ENCODE measurements at places on chromosomes 11 and 22.

GRCh38 chr11:74476536-74476935 is 9.2 kb upstream of the KCNE3 start:
- no peak for DNase-seq

DNA sequence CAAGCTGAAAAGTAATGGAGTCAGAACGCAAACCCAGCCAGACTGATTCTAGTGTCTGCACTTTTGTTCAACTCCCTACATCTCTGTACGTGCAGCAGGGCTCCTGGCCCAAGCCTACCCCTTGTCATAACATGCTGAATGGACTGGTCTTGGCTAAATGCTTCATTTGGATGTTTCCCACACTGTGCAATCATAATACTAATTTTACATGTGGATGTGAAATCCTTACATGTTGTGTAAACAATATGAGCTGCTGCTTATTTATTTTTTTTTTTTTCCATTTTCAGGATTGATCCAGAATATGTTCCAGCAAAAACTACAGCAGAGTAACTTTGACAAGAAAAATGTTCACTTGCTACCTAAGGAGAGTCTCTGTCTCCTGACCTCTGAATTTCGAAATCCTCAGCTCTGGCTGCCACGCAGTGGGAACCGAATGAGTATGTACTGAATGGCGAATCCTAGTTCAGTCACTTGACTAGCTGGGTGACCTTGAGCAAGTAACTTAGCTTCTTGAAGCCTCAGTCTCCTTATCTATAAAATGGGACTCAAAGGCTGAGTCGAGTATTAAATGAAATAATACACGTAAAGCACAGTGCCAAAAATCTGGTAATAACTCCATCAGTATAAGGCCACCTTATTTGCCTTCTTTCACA is 133.4 kb downstream of the EHF start:
- DNase-seq = peak; percentile 12

DNA sequence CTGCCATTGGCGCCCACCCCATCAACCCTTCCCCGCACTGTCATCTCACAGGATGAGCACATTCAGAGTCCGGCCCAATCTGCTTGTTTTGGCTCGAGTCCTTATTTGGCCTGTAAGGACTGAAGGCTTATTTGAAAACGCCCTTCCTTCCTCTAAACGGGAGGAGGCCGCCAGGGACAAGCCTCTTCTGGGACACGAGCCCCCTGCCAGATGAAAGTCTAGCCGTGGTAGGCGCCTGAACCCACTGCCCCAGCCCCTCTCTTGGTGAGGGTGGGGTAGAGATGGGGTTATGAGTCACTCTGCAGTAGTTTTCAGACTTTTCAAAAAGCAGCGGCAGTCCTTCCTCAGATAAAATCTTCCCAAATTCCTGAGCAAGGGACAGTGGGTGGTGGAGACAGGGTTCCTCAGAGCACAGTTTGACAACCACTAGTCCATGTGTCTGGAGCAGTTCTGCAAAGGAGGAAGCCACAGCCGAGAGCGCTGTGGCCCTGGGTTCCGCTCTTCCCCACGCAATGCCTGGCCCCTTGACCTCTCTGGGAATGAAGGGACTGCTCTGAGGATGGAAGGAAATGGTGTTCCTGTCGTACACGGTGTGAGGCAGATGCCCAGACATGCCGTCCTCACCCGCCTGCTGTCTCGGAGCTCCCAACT is 57.0 kb downstream of the MYH9 start:
- DNase-seq = peak; percentile 77

DNA sequence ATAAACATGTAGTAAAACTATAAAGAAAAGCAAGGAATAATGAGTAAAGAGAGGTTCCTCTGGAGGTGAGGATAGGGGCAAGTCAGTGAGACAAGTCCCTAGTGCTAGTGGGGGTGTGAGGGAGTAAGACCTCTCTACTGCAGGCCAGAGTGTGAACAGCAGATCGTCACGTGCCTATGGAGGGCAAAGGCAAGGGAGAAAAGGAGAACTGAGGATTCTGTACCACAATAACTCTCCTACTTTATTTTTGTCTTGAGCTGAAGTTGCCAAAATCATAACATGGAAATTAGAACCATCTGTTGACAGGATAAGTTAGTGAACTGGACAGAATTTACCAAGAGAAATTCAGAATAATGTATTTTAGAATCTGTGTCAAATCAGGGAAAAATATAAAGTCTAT is 77.6 kb downstream of the ENTHD1 start:
- DNase-seq = no peak

DNA sequence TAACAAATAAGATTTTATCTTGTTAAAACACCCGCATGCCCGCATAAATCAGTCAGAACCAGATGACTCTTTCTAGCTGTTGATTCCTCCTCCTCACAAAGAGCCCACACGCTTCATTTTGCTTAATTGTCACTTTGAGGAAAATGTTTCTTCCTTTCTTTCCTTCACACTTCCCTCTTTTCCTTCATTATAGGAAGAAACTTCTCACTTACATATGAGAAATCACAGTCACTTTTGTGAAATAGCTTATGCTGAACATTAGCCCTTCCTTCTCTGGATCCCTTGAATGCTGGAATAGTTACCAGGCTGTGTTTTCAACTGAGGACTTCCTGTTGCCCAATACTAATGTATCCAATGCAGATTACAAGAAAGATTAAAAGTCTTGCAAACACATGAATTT is 5.8 kb downstream of the MS4A6E start:
- no peak for DNase-seq

GRCh38 chr22:28406246-28406645 is 273.4 kb downstream of the TTC28 start:
- no peak for DNase-seq

- DNase-seq = peak; percentile 62
Observed at GRCh38 chr11:17277024-17277584, 565 bp downstream of the NUCB2 start.

GRCh38 chr11:112398798-112399478 is 138.3 kb upstream of the PLET1 start:
- DNase-seq = no peak

DNA sequence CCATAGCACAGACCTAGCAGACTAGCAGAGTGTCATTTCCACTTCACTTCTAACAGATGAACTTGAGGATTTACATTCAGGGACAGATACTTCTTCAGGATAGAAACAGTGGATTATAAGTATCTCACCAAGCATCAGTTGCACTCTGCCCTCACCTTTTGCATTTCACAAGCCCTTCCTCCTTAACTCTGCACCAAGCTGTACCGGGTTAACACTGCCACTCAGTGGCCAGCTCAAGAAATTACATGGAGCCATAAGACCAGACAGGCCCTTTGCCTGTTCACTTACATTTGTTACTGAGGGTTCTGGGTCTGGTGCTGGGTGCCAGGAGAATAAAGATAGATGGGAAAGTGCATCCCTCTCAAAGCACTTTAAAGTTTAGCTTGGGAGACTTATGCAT is 309.8 kb downstream of the SHANK2 start:
- no peak for DNase-seq

- no peak for DNase-seq
Observed at GRCh38 chr11:126290887-126291286, 8.0 kb downstream of the TIRAP start.

- no peak for DNase-seq
Observed at GRCh38 chr11:134276396-134277182, 410 bp downstream of the GLB1L3 start.

GRCh38 chr22:45290410-45290936 is 5.7 kb downstream of the UPK3A start:
- no peak for DNase-seq

- DNase-seq = no peak
Observed at GRCh38 chr11:75589933-75590332, 27.9 kb downstream of the SERPINH1 start.

DNA sequence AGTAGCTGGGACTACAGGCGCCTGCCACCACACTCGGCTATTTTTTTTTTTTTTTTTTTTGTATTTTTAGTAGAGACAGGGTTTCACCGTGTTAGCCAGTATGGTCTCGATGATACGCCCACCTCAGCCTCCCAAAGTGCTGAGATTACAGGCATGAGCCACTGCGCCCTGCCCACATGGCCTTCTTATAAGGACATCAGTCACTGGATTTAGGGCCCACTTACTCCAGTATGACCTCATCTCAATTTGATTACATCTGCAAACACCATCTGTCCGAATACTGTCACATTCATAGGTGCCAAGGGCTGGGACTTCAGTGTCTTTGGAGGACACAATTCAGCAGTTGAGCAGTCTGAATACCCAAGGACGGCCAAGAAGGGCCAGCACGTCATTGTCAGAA is 8.2 kb upstream of the PRR5 start:
- no peak for DNase-seq

- peak; percentile 82 for DNase-seq
Observed at GRCh38 chr11:104668797-104669463, 229.3 kb downstream of the CASP12 start.

DNA sequence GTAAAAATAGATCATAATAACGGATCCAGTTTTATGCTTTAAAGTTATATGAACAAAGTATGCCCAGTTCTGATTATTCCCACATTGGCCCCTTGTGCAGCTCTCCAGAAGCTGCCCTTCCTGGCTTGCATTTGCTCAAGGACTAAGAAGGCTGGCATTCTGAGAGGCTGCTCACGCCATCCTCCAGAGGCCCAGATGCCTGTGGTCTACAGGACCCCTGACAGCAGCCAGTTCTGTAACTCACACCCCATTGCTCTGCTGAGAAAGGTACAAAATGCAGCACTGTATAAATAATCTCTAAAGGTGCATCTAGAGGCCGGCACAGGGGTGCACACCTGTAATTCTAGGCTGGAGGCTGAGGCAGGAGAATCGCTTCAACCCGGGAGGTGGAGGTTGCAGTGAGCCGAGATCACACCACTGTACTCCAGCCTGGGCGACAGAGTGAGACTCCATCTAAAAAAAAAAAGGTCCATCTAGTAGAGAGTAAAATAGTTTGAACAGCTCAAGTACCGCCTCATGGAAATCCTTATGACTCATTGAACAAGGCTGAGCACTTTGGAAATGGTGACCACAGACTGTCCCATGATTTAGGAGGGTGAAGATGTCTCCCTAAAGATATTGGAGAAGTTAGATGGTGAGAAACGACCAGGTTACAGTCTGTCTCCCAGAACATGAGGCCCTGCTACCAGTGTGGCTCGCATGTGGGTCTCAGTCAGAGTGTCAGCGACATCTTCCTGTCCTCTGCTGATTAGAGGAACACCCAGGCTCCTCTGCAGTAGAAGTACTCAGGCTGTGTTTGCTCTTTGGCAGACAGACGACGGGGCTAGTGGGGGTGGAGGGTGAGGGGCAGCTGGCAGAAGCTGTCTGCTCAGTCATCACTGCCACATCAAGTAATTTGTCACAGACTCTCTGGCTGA is 56.3 kb downstream of the KREMEN1 start:
- no peak for DNase-seq

DNA sequence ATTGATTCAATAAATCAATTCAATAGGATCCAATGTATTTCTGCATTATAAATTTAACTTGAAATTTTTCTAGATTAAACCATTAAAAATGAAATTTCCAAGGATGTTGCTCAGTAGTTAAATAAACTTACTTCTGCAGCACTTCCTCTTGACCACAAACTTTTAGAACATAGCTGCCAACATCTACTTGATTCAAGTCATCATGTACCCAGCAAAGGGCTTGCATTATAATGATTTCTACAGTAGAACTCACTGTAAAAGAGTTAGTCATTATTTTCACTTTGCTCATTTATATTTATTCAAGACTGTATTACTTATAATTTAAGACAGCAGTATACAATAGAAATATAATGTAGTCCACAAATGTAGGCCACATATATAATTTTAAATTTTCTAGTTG is 59.2 kb downstream of the PIK3C2A start:
- DNase-seq = peak; percentile 26

- peak; percentile 89 for DNase-seq
Observed at GRCh38 chr11:100823360-100823759, 136.3 kb downstream of the ARHGAP42 start.

DNA sequence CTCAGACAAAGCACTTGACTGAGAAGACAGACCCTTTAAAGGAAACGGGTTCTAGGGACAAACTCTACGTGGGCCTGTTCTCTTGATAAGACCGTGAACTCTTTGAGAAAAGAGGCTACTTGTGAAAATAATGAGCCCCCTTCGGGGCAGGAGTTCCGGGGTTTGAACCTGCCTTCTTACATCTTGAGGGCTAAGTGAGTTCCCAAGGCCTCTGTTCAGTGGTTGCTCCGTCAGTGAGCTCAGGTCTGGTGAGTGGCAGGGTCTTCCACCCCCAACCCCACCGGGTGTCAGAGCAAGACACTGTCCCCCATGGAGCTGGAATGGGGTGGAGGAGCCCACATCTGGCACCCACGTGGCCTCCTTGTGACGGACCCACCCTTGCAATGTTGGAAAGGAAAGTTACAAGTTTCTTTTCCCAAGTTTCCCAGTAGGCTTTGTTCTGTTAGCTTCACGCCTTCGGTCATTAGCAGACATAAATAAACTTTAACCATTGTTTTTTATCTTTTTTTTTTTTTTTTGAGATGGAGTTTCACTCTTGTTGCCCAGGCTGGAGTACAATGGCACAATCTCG is 6.3 kb upstream of the SAMM50 start:
- no peak for DNase-seq

DNA sequence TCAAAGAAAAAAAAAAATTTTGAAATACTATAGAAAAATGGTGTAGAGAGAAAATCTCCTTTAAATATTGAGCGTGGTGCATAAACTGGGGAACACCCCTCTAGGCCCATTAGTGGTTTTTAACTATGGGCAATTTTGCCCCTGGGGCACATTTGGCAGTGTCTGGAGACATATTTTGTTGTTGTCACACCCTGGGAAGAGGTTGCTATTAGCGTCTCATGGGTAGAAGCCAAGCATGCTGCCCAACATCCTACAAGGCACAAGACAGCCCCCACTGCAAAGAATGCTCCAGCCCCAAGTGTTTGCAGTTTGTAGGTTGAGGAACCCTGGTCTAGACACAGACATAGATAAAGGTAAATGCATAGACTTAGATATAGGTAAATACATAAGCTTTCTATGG is 92.6 kb downstream of the KIAA1671 start:
- DNase-seq = no peak

- no peak for DNase-seq
Observed at GRCh38 chr11:125162743-125163142, 1.8 kb upstream of the PKNOX2 start.

DNA sequence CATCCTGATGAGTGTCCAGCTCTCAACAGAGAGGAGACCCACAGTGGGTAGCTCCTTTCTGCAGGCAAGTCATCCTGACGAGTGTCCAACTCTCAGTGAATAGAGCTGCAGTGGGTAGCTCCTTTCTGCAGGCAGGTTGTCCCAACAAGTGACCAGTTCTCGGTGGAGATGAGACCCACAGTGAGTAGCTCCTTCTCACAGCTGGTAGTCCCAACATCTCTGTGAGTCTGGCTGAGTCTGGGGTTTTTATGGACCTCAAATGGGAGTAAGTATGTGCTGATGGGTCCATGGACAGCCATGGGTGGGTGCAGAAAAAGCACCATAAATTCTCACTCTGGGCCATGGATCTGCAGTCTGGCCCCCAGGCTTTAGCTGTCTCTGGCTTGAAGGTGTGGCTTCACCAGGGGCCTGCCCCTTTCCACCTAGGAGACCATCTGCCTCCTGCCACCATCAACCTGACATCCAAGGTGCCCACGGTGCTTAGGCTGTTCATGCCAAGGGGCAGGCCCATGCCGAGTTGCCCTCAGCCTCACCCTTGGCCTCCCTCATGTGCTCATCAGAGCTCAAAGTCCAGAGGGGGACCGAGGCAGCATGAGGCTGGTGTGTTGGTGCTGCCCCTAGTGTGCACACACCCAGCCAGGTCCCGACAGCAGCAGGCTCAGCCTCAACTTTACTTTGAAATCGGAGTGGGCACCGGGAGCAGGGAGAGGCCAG is 15.3 kb downstream of the NPAT start:
- DNase-seq = no peak

GRCh38 chr11:128752379-128752778 is 58.5 kb downstream of the FLI1 start:
- no peak for DNase-seq
